SW480 (cell line): ENCODE measurements at places on chromosomes 2 and 18.

DNA sequence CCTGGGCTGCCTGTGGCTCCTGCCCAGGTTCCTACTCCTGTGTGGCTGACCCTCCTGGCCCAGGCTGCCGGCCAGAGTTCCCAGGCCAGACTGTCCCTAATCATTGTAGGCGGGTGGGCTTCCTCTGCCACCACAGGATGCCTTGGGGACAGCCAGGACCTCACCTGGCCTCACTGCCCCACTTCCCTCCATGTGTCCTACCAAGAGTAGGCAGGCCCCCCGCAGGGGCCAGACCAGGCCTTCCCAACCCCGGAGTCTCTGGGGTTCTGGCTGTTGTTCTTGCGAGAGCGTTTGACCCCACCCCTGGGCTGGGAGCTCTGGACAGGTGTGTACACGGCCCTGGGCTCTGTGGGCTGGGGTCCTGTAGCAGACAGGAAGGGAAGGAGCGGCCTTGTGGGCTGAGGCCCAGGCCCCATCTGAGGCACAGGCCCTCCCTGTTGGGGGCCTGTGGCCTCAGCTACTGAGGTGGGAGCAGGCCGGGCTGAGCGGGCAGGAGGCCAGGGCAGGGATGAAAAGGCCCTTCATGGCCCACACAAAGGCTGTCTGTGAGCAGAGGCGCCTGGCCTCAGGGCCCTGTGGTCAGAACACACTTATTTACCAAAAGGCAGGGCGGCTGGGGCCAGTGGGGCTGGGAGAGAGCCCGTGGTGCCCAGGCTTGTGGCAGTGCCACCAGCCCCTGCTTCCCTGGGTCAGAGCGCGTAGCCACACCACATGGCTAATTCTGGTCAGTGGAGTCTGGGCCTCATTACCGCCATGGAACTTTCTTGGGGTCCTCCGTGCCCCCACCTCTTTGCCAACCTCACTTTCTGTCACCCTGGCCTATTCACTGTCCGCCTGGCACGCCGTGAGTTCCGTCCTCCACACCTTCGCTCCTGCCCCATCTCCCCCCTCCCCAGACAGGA, 2.0 kb downstream of the SNORC start:
- DNase-seq, result no peak

DNA sequence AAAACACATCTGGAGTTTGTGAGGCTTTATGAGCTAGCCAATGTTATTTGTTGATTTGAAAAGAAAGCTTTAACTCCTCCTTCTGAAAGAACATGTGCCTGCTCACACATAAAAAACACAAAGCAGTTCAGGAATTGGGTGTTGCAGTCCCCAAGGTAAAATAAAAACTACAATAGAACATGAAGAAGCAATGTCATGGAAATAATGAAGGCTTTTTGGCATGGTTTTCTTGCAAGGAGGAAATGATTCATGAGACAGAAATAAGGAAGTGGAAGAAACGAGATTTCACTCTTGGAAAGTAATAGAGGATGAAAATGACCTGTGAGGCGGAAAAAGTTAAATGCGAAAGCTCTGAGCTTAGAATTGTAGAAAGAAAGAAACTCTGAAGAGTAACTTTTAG, 81.1 kb downstream of the TRIB2 start:
- DNase-seq, result no peak

DNA sequence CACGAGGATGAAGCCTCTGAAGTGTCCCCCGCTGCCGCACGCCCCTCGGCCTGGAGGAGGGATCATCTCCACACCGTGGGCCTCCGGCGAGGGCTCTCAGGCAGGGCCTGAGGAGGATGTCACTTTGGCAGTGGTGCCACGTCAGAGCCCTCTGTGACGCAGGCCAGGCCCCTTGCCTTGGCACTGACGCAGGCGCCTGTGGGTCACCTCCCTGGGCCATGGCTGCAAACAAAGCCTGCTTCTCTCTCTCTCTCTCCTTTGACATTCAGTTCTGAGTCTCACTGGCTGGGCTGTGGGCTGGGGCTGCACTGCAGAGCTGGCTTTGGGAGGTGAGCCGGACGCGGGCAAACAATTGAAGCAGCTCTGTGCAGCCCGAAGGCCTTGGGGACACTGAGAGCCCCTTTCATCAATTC, 273.7 kb downstream of the TWIST2 start:
- DNase-seq, result no peak

DNA sequence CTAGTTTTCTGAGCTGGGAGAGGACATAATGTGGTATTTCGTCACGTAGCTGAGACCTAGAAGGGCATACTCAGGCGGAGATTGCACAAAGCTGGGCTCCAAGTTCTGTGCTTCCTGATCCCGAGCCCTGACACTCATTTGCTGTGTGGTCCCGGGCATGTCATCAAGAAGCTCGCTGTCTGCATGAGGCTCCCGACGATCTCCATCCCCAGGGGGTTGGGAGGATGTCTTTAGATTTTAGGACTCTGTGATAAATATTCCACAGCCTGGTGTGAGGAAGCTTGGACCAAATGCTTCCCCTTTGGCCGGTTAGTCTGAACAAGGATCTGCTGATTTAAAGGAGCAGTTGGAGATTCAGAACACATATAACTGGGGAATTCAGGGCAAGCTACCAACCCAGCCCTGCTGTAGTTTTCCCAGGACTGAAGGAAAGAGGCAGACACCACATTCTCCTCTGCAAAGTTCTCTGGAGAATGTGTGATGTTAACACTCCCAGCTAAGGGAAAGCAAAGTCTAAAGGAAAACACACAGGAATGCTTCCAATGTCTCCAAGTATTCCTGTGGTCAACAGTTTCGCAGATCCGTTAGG, 2.3 kb downstream of the KCNE4 start:
- DNase-seq, result no peak

- DNase-seq, result peak; percentile 9
Measured at GRCh38 chr18:79681484-79682387, 2.1 kb downstream of the CTDP1 start.

DNA sequence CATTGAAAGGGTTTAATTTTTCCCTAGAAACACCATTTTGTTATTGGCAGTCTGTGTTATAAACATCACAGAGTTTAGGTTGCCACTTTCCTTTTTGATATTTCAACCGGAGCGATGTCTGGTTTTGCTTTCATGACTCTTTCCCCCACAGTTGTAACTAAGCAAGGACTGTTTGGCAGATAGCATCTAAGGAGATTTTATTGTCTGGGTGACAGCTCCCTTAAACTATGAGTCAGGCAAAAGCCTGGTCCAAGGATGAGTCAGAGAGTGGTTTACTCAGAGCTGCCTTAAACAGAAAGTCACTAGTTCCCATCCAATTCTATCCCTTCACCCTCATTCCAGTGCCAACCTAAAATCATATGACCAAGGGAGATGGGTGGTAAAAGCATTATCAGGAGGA, 341.6 kb upstream of the VWC2L start:
- peak; percentile 72 for DNase-seq

DNA sequence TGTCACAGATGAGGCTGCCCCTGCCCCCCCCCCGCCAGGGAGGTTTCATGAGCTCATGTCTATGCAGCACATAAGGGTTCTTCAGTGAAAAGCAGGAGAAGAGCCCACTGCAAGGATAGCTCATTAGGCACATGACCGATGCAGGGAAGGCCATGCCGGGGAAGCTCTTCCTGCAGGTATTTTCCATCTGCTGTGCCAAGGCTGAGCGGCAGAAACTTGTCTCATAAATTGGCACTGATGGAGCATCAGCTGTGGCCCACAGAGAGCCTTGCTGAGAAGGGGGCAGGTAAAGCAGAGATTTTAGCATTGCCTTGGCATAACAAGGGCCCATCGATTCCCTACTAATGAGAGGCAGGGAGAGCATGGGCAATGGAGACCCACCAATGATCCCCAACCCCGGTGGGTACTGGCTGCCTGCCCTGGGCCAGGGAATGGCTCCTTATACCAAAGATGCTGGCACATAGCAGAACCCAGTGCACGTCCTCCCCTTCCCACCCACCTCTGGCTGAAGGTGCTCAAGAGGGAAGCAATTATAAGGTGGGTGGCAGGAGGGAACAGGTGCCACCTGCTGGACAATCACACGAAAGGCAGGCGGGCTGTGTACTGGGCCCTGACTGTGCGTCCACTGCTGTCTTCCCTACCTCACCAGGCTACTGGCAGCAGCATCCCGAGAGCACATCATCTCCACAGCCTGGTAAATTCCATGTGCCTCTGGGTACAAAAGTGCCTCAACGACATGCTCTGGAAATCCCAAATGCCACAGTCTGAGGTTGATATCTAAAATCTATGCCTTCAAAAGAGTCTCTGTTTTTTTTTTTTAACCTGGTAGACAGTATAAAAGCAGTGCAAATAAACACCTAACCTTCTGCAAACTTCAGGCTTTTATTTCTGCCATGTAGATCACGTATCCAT, 41.4 kb downstream of the STEAP3 start:
- peak; percentile 76 for DNase-seq

GRCh38 chr2:1550658-1551316, 137.5 kb downstream of the TPO start:
- DNase-seq, result peak; percentile 31

- peak; percentile 44 for DNase-seq
Measured at GRCh38 chr2:199704358-199705238, 146.4 kb downstream of the FTCDNL1 start.

- peak; percentile 54 for DNase-seq
Measured at GRCh38 chr2:240426845-240427721, 8.4 kb upstream of the GPC1 start.

DNA sequence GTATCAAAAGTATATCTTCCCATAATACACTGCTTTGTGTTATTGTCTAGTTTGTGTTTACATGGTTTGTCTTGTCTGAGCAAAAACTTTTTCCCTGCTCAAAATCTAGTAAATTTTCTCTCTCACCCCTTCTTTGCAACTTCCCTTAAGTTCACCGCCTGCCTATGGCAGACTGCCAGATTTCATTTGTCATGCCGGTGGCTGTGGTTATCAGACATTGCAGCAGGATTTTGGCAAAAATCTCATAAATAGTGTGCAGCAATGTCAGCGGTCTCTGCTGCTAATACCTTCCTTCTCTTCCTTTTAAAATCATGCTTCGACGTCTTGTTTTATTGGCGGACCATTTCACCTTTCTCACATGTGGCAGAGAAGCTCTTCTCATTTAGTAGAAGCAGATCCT, 45.6 kb upstream of the TMEM178A start:
- DNase-seq, result no peak

DNA sequence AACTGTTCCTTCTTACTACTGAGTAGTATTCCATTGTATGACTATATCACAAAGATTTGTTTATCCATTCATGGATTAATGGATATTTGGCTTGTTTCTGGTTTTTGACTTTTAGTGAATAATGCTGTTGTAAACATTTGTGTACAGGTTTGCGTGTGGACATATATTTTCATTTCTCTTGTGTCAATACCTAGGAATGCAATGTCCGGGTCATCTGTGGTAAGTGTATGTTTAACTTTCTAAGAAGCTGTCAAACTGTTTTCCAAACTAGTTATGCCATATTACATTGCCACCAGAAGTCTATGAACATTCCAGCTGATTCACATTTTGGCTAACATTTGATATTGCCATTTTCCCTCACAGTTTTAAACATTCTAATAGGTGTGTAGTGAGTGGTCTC, 29.1 kb upstream of the SLC16A14 start:
- DNase-seq, result no peak
